Progenitor cell of endocrine pancreas (in vitro differentiated cells): ENCODE measurements at places on chromosomes 6 and 20.
A peak's percentile ranks its signal among the peaks of the same experiment; 100 is the strongest.

- no peak for DNase-seq
These were observed 128.7 kb downstream of the SIM1 start for GRCh38 chr6:100335991-100336390.

- DNase-seq: no peak
These were observed 81.7 kb upstream of the FOXP4 start for GRCh38 chr6:41464481-41464880.

- no peak for DNase-seq
These were observed 100.1 kb downstream of the FARS2 start for GRCh38 chr6:5361396-5361795.

GRCh38 chr6:105459864-105460263 lies 57.0 kb upstream of the PREP start:
- no peak for DNase-seq

GRCh38 chr6:87784690-87785089 lies 82.7 kb upstream of the AKIRIN2 start:
- no peak for DNase-seq

- peak; percentile 6 for DNase-seq
These were observed 134.8 kb downstream of the JPH2 start for GRCh38 chr20:44052166-44052565.

DNA sequence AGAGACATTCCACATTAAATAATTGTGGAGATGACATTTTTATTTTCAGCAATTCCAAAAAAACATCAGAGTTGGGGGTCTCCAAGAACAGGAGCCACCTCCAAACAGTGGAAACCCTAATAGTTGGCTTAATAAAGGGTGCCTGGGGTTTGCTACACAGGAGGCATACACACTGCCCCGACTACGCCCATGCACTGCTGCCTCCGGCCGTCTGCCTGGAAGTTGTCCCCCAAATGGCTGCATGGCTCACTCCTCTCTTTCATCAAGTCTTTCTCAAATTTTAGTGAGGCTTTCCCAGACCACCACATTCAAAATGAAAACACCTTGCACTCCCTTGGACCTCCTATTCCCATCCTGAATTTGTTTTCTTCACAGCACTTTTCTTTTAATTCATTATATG lies 58.8 kb downstream of the ZMYND8 start:
- no peak for DNase-seq
